Dorsolateral prefrontal cortex (tissue), 122 donors: ENCODE measurements at places on chromosomes 12 and 14. TPM values are rescaled to one million over a fixed set of nuclear protein-coding genes. Genes with fewer than 3 reads are reported as not detected.

DNA sequence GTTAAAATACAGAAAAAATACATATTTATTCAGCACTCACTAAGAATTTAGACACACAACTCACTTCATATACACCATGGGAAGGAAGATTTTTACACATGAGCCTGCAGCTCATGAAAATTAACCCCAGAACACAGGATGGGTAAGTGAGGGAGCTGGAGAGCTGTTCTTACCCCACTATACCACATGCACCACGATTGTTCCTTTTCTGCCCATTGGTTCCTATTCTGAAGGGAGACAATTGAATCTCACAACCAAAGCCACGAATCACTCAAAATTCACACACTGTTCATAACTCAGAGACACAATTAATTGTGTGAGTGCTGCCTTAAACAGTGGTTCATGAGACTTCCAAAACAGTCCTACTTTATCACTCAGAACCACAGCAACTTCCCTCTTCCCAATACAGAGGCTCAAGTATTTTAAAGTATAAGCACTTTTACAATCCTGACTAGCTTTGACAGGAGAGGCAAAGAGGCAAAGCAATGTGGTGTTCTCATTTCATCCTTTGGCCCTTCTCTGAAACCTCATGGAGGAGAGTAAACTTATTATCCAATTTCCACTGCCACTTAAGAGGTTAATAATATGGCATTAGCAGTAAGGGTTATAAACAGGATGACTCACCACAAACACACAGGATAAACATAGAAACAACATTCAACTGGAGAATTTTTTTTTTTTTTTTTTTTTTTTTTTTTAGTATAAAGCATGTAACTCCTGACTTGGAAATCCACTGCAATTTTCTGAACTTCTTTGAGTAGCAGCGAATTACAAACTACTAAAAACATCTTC is 59.5 kb downstream of the ITPR2 start:
- DNase-seq, result no peak

Gene PTPRB
- total RNA-seq, result 25.1 TPM

DNA sequence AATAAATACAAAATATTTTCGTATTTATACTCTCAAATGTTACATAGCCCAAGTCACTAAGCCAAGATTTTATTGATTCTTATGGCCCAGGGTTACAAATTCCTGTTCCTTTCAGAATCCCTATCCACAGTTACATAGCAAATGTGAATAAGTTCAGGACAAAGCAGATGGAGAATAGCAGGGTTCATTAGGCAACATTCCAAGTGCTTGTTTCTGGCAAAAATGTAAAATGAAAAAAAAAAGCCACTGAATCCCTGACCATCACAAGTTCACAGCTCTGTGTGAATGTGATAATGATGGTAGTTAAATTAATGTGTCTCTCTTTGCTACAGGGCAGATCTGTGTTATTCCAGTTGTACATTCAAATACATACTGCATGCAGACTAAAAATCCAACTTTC is 74.6 kb downstream of the KCNC2 start:
- no peak for DNase-seq

- no peak for DNase-seq
Observed at GRCh38 chr14:84468153-84468552, 1061.8 kb upstream of the FLRT2 start.

Gene RTN1
- total RNA-seq, result 616 TPM

DNA sequence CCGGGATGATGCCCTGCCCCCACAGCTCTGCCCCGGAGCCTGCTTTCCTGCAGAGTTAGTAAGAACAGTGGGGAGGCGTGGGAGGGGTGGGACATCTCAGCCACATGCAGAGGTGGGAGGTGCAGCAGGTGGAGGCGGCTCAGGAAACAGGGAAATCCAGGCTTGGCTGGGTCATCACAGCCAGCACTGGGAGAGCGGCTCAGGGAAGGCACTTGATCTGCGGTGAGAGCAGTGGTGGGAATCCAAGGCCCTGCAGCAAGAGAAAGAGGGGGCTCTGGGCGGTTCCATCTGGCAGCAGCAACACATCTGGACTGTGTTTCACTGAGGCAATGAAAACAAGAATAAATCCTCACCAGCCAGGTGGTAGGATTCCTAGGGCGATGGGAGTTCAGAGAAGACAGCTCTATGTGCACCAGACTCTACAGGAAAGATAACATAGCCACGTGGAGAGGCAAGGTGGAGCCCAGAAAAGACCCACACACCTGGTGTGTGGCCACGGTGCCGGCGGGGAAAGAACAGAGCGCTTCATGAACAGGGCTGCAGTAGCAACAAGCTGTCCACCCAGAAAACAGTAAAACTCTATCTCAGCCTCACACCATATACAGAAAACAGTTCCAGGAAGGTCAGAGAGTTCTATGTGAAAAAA is 57.6 kb downstream of the CCDC85C start:
- DNase-seq, result no peak

GRCh38 chr12:1924996-1925683 is 6.7 kb upstream of the CACNA2D4 start:
- no peak for DNase-seq

Gene AICDA
- total RNA-seq, result not detected

Gene TPPP2
- 0.61 TPM for total RNA-seq

DNA sequence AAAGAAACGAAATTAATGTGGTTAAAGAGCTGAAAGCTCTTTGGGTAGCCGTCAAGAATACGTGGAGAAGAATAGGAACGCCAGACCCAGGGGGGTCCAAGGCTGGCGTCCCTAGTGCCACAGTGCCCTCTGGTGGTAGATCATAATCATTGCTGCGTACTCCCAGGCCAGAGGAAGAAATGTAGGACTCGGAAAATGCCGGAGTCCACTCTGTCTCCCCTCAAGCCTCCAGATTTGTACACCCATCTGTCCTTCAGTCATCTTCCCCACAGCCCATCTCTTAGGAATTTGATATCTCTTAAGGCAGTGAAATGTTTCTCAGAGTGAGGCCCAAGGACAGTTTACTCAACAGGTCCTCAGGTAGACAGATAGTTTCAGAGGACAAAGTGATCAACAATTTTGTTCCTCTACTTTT is 25.4 kb upstream of the PLEKHG6 start:
- DNase-seq, result peak; percentile 54

DNA sequence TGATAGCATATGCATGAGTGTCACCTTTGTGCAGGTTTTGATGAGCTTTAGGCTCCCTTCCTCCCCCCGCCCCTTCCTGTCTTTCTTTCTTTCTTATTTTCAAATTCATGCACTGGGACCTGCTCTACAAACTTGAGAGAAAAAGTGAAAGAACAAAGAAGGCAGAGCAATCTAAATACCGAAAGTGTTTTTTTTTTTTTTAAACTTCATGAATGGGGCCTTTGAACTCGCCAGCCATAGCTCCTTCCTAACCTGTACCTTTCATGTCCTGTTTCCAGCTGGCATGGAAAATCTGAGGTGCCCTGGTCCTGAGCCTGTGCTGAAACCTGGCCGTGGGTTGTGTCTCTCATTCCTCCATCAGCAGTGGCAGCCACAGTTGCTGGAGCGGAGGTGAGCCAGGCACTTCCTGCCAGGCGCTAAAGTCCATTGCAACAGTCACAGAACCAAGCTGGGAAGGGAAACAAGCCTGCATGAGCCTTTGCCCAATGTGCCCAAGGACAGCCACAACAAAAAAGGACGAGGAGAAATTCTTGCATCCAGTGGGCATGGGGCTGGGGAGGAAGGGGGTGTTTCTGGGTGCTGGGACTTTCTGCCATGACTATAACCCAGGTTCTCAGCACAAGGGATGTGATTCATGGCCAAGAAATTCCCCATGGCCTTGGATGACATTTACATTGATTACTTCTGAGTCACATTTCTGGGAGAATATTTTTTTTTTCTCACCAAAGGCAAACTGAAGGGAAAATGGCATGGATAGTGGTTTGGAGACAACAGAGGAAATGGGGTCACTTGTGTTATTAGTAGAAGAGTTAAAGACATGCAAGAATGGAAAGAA is 102.7 kb downstream of the TMEM30B start:
- DNase-seq, result no peak

- DNase-seq, result no peak
Observed at GRCh38 chr12:51677284-51677968, 86.4 kb downstream of the SCN8A start.

- no peak for DNase-seq
Observed at GRCh38 chr12:115407723-115408122, 723.7 kb upstream of the TBX3 start.

DNA sequence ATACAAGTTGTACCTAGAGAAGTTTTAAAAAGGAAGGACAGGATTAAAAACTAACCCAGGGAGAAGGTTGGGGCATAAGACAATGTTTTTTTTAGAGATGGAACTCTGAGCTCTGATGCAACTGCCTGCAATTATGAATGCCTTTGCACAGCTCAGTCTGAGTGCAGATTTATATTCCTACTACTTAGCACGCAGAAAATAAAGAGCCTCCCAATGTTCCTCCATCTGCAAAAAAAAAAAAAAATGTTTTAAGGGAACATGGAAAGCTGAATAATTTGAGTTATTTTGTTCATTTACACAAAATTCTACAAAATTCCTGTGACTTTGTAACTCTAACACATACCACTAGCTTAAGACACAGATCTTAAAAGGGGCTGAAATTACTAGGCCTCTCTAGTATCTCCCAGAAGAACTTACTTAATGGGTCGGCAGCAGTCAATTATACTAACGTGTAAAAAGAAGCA is 15.7 kb downstream of the CLIP1 start:
- DNase-seq, result no peak

DNA sequence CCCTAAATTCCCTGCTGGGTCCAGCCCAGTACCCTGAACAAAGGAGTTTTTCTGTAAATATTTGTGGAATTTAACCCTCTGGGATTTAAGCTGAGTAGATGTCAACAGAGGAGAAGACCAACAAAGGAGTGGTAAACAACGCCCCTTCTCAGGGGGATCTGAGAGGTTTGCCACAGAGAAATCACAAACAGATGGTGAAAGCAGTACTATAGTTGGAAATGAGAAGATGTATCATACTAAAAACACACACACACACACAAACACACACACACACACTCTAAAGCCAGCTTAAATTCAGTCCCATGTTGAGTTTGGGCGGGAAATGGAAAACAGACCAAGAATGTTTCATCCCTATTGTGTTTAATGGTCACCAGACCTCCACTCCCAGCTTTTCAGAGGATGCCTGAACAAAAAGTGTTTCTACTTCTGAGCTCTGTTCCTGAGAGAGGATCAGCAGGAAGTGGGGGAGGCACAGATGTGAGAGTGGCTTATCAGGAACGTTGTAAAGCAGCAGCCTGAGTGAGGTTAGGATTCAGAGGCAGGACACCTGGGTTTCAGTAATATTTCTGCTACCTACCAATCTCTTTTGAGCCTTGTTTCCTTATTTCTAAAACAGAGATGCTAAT is 3.2 kb downstream of the BIN2 start:
- DNase-seq, result no peak

Gene RNASE3
- total RNA-seq, result 1.1 TPM

DNA sequence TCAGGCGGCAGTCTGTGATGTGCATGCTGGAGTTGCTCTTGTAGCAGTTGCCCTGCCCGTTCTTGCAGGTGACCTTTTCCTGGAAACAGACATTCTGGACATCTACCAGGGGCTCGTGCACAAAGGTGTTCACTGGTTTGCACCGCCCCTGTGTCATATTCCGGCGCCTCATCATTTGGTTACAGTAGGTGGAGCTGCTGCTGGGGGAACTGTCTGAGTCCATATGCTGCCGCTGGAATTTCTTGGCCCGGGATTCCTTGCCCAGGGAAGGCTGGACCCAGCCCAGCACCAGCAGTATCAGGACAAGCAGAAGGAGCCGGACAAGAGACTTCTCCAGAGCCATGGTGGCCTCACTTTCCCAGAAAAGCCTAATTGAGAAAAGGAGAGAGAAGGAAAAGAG is 918 bp downstream of the RNASE1 start:
- peak; percentile 47 for DNase-seq

Gene IFNG
- total RNA-seq, result not detected

DNA sequence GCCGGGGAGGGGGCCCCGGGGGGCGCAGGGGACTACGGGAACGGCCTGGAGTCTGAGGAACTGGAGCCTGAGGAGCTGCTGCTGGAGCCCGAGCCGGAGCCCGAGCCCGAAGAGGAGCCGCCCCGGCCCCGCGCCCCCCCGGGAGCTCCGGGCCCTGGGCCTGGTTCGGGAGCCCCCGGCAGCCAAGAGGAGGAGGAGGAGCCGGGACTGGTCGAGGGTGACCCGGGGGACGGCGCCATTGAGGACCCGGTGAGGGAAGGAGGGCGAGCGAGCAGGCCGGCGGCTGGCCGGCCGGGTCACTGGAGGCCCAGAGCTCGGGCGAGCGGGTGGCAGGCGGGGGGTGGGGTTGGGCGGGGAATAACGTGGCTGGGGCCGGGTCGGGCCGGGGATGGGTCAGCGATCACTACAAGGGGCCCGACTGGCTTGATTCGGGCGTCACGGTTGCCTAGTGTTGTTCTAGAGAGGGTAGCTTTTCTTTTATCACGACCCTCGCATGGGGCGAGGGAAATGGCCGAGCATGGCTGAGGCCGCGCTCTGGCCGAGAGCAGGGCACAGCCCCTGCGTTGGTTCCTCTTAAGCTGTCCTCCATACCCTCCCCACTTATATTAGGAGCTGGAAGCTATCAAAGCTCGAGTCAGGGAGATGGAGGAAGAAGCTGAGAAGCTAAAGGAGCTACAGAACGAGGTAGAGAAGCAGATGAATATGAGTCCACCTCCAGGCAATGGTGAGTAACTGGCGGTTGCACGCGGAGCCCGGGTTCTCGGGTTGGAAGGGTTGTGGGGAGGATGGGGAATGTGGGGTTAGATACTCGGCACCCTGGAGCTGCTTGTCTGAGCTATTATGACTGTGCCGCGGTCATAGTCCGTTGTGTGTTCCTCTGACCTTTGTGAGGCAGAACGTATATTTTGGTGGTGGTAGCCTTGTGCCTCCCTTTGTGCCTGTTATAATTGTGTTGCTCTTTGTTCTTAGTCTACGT is 603 bp downstream of the PABPN1 start:
- DNase-seq, result no peak

- peak; percentile 16 for DNase-seq
Observed at GRCh38 chr12:66352197-66352596, 49.9 kb downstream of the HELB start.

DNA sequence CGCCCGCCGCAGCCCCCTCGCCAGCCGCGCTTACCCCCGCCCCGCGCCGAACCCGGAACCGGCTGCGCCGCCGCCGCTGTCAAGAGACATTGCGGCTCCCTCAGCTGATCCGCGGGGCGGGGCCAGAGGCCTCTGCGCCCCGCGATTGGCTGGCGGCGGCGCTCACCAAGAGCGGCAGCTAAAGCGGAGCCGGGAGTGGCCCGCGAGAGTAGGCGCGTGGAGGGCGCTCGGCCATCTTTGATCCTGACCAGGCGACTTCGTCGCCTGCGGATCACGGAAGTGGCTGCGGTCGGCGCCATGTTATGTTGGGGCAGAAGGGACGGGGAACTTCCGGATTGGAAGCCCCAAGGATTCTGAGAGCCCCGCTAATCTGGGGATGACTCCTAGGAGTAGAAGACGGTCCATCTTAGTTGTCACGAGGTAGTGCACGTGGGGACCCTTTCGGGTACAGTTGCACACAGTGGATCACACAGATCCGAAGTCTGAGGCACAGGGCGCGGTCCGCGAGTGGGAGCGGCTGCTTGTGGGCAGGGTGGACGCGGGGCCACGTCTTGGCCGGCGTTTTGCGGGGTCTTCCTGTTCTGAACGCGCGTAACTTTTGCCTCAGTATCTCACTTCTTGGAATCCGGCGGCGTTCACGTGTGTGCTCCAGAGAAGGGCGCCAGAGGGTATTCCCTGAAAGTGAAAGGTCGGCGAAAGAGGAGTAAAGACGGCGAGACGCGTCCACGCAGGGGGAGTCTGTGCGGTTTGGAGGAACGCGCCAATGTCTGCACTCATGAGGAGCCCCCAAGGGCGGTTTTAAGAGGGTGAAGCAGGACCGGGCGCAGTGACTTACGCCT is at the start of gene CHFR:
Gene CHFR (minus strand): TSS at position 93 of the 839 bp plus-strand sequence. CDS start 277 bp downstream, outside the sequence.
- DNase-seq, result peak; percentile 97

Gene SLC25A21
- 0.28 TPM for total RNA-seq

- DNase-seq, result no peak
Observed at GRCh38 chr12:9741726-9742125, 8.8 kb upstream of the CLECL1 start.
